ENCODE measurements at places on chromosomes 5 and 9. TPM values are rescaled to one million over a fixed set of nuclear protein-coding genes. Genes with fewer than 3 reads are reported as not detected.

NFIL3 gene
- total RNA-seq, result 40.2 TPM

ENTREP1 gene
- under 0.01 TPM for total RNA-seq

SCGB3A2 gene
- not detected for total RNA-seq

PCDHGC5 gene
- 8.1 TPM for total RNA-seq

IL9 gene
- not detected for total RNA-seq

DCAF12 gene
- 22.7 TPM for total RNA-seq

DAB2 gene
- total RNA-seq, result 538 TPM

GAS1 gene
- total RNA-seq, result 61.7 TPM

EPB41L4B gene
- 11.4 TPM for total RNA-seq

PCDHB13 gene
- total RNA-seq, result 2.7 TPM

AGXT2 gene
- not detected for total RNA-seq

LRRC14B gene
- total RNA-seq, result not detected

KLF9 gene
- total RNA-seq, result 62.0 TPM

SPEF2 gene
- total RNA-seq, result 17.0 TPM

TICAM2 gene
- 19.7 TPM for total RNA-seq

MXD3 gene
- total RNA-seq, result 5.7 TPM

POU5F2 gene
- 4.9 TPM for total RNA-seq

ADGRV1 gene
- 0.13 TPM for total RNA-seq

PCA3 gene
- total RNA-seq, result 0.65 TPM

INSL4 gene
- total RNA-seq, result not detected

SPINK7 gene
- total RNA-seq, result not detected

PLPP7 gene
- total RNA-seq, result 9.6 TPM

DOCK8 gene
- 4.4 TPM for total RNA-seq

ANKRD55 gene
- 0.13 TPM for total RNA-seq

KCNN2 gene
- total RNA-seq, result not detected

SPATA31E1 gene
- not detected for total RNA-seq

CNTNAP3 gene
- 0.39 TPM for total RNA-seq

CDO1 gene
- total RNA-seq, result 25.9 TPM

GARIN3 gene
- not detected for total RNA-seq

SIT1 gene
- total RNA-seq, result 0.39 TPM

PCDHB8 gene
- total RNA-seq, result 0.52 TPM

CSNK1G3 gene
- total RNA-seq, result 113 TPM

GDNF gene
- 0.43 TPM for total RNA-seq

PPP3R2 gene
- total RNA-seq, result not detected

Data from articular chondrocyte of knee joint (primary cell).